ENCODE measurements at places on chromosomes 6 and 20.

- no peak for DNase-seq
Observed at GRCh38 chr6:149938571-149939355, 3.1 kb upstream of the ULBP2 start.

DNA sequence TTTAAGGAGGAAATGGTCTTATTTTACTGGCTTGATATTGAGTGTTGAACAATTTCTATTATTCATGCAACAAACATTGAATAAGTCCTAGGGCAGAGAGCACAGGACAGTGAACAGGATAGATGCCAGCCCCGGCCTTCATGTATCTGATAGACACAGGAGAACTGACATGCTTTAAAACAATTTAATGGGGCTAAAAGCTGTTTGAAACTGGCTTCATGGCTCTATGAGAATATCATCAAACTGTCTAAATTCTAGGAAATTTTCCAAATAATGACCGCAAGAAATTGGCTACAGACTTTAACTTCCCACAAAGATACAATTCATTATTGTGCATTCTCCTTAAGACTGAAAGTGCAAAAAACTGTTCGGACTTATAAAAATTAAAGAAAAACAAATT, 69.0 kb downstream of the ID4 start:
- no peak for DNase-seq

DNA sequence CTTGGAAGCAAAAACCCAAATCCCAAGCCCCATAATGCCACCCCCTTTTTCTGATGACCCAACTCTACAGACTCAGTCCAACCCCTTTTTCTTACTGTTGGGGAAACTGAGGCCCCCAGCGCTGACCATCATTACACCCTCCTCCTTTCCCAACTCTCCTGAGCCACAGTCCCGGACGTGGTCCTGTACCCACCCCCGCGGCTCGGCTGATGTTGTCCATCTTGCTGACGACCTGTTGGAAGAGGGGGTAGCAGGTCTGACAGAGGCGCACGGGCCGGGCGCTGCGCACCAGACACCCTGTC, 533 bp downstream of the OSTM1 start:
- DNase-seq: no peak

GRCh38 chr6:79077715-79078074, 359 bp downstream of the PHIP start:
- no peak for DNase-seq

DNA sequence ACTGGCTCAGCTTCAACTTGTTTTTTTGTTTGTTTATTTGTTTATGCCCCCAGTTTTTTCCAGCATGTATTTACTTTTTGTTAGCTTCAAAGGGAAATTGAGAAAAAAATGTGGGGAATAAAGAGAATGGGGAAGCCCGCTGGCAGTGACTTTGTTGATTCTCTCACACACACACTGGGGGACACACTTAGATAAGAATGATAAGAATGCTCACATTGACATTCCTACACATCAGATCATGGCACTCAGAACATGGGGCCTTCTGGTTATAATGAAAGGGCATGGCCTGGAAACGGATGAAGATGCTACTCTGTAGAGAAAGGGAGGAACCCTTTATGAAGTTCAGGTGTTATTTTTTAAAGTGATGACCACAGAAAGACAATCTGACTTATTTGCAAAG, 15.6 kb upstream of the DAAM2 start:
- DNase-seq: no peak

DNA sequence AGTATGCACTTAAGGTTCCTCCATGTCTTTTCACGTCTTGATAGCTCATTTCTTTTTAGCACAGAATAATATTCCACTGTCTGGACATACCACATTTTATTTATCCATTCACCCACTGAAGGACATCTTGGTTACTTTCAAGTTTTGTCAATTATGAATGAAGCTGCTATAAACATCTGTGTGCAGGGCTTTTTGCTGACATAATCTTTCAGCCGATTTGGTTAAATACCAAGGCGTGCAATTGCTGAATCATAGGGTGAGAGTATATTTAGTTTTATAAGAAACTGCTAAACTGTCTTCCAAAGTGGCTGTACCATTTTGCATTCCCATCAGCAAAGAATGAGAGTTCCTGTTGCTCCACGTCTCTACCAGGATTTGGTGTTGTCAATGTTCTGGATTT, 44.9 kb upstream of the PHACTR2 start:
- DNase-seq: no peak

DNA sequence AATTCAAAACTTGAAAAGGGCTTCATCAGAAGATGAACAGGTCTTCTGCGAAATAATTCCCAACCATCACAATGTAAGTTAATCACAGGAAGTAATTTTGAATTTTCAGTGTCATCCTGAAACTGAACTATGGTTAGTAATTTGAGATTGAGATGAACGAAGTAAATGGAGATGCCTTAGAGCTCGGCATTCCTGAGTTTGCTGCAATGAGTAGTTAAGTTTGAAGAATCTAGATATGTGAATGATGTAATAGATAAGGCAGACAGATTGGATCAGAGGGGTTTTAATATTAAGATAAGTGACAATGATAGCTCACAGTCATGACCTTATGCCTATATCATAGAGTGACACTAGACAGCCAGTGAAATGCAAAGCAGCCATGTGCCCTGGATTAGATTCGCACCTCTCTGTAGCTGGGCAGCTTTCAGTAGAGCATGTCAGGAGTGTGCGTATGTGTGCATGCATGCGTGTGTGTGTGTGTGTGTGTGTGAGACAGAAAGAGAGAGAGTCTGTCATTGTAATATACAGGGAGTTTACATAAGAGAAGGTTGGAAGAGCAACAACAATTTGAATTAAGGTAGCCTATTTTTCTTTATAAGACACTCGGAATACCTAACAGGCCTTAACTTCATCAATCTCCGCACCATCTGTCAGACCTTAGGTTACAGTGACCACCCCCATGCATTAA, 233.0 kb downstream of the GMPR start:
- no peak for DNase-seq

DNA sequence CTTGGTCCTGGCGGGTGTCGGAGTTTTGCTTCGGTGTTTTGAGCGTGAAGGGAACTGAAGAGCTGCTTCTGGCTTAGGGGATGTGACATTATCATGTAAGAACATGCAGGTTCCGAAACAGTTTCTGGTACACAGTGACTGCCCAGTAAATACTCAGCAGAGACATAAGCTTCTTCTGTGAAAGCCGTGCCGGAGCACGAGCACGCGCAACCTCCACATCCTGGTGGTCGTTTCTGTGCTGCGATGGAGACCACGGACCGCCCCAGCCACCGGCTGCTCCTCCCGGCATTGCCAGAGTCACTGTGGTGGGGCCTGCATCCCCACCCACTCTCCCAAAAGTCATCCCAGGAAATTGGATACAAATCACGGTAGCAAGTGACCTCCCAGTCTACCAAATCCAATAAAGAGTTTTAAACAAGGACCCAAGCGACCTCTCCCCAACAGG, 18.7 kb downstream of the KIF25 start:
- DNase-seq: no peak

DNA sequence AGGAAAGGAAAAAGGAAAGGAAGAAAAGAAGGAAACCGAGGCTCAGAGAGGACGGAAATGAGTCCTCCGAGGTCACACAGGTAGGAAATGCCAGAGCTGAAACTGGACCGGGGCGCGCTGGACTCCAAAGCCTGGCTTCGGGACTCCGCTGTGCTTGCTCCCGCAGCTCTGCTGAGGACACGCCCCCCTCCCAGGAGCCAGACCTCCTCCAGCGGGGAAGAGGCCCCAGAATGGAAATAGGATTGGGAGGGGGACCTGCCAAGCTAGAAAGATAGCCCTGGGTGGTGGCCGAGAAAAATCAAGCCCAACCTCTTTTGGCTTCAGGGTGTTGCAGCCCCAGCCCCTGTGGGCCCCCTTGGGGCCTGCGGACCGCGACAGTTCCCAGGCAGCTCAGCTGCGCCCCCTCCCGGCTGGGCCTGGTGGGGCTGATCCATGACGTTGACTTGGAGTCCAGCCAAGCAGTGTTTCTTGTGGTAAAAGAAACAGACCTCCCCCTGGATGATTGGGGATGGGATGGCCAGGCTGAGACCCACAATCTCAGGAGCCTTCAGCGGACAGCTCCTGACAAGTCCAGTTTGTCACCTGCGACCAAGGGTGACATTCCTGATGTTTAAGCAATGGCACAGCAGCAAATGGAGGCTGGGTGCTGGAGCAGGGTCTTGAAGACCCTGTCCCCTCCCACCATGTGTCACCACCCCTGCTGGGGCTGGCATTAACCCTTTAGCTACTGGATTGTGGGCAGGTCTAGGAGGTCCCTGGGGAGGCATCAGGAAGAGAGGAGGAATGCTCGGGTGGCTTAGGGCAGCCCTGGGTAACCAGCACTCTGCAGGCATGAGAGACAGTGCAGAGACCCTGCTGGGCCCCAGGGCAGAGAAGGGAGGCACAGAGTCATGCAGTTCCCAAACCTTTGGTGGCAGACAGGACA, 55.4 kb downstream of the RIPOR3 start:
- no peak for DNase-seq

GRCh38 chr6:95856876-95857364, 158.9 kb upstream of the FUT9 start:
- no peak for DNase-seq

GRCh38 chr6:55674672-55675071, 95.7 kb upstream of the HMGCLL1 start:
- DNase-seq: no peak

DNA sequence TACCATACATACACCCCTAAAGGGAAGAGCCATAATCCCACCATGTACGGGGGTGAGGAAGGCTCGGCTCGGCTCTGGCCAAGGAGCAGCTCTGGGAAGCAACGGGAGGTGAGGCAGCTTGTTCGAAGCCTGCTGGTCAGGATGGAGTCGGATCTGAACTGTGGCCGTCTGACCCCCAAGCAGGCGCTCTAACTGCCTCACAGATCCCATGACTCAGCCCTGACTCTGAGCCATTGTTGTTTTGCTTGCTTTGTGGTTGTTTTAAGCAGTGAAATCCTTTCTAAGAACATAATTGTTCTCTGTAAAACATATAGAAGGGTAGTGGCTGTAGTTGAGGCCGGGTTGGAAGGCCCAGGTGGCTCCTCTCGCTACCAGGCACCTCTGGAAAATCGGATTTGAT, 10.9 kb downstream of the C6orf132 start:
- DNase-seq: no peak

DNA sequence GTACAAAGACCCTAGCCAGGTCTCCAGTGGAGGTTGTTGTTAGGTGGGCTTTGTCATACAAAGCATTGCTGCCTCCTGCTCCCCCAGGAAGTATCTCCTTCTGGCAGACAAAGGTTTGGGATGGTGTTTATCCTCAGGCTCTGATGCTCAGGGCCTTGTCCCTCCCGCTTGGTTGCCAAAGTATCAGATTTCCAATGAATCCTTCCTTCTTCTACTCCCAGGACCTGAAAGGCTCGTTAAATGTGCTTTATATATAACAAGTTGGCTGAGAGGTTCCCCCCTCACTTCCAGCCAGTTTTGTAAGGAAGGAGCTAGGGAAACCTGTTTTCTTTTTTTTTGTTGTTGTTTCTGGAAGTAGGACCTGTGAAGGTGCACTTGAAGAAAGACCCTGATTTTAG, 14.4 kb downstream of the PTK7 start:
- DNase-seq: no peak

GRCh38 chr6:87755708-87756671, 54.0 kb upstream of the AKIRIN2 start:
- no peak for DNase-seq

- DNase-seq: no peak
Observed at GRCh38 chr20:7410150-7410549, 530.1 kb downstream of the HAO1 start.

DNA sequence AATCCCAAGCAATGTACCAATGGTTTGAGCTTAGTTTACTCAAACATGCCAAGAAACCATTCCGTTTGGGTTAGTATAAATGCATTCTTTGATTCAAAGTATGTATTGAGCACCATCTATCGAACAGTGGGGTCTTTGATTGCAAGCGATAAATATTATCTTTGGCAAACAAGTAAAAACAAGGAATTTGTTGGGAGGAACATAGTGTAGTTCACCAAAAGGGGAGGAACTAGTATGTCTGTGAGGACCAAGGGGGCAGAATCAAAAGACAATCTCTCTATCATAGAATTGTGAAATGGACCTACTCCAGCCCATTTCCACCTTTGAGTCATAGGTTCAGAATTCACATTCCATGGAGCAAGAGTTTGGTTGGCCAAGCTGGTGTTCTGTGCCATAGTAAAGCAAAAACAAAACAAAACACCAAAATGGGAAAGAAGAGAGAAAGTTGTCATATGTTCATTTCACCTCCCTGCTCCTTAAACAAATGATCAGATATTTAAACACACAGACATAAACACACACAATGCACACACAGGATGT, 266.0 kb downstream of the TSHZ2 start:
- DNase-seq: no peak

DNA sequence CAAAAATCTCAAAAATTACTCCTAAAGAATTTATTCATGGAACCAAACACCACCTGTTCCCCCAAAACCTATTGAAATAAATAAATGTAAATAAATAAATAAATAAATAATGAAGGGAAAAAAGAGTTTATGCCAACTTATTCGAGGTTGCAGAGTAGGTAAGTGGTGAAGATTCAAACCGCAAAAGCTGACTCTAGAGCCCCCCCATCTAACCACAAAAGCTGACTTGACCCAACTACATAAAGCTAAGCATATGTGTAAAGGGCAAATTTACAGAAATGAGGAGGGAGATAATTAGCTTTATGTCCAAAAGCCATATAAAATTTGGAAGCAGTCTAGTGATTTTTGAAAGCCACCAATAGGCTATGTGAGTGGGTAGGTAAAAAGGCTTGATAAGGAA, 486.9 kb downstream of the PKHD1 start:
- no peak for DNase-seq

All from globus pallidus (tissue), 1 donor.